Occipital lobe (tissue), 3 donors: ENCODE measurements at places on chromosomes 13 and 19.

GRCh38 chr13:35791184-35791851 lies 314.8 kb upstream of the MAB21L1 start:
- no peak for DNase-seq

- DNase-seq, result no peak
These were observed 488.0 kb upstream of the ATXN8OS start for GRCh38 chr13:69619651-69620050.

GRCh38 chr19:42569193-42569592 lies 25.5 kb downstream of the CEACAM8 start:
- DNase-seq, result no peak

GRCh38 chr19:32971012-32971595 lies 654 bp downstream of the CEP89 start:
- DNase-seq, result no peak

DNA sequence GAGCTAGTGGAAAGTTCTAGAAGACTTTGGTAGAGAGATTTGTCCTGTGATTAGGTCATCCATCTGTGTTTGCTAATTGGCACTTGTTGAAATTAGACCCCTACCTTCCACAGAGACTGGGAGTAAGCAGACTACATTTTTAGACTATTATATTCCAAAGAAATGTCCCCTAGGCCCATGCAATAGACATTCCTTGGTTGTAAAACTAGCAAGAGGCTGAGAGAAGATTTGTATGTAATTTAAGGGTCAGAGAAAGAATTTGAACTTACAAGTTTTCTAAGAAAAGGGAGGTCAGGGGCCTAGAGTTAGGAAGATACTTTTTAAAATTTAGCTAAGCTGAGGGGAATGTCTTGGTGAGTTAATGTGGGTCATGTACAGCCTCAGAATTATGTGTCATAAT lies 470.7 kb upstream of the SLITRK1 start:
- no peak for DNase-seq

- DNase-seq, result peak; percentile 48
These were observed 24.6 kb upstream of the ZNF846 start for GRCh38 chr19:9793071-9793591.

DNA sequence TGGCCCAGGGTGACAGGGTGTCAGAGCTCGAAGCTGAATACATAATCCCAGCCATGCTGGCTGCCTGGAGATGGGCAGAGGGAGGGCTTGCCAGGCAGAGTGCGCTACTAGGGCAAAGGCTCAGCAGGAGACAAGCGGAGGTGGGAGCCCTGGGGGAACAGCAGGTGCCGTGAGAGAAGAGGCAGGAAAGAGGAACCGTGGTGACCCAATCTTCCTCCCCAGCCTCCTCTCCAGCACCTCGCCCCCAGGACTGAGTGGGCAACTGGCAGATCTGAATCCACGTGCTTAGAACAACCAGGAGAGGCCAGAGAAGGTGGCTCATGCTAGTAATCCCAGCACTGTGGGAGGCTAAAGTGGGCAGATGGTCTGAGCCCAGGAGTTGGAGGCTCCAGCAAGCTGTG lies 11.0 kb upstream of the CCL25 start:
- DNase-seq, result no peak

DNA sequence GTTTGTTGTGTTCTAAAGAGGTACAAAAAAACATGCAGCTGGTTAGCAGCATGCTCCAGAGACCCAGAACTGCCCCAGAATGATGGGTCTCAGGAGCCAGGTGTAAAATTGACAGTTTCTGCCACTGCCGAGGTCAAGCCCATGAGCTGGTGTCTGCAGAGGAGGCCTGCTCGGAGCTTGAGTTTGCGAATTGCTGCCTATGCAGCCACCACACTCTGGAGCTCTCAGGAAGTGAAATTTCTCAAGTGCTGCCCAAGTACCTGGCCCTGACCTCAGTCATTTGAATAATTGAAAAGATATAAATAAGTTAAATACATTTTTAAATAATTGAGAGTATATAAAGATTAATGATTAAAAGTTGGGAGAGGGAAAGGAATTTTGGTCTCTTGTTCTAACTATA lies 66.4 kb downstream of the ZAR1L start:
- no peak for DNase-seq

DNA sequence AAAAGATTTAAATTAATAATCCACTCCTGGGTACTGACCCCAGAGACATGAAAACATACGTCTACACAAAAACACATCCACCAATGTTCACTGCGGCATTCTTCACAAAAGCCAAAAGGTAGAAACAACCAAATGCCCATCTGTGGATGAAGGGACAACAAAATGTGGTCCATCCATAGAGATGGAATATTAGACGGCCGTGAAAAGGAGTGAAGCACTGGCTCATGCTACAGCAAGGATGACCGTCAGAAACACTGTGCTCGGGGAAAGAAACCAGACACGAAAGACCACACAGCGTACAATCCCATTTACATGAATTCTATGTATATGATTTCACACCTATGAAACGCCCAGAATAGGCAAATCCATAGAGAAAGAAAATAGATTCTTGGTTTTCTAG lies 6.1 kb downstream of the RDH13 start:
- no peak for DNase-seq

DNA sequence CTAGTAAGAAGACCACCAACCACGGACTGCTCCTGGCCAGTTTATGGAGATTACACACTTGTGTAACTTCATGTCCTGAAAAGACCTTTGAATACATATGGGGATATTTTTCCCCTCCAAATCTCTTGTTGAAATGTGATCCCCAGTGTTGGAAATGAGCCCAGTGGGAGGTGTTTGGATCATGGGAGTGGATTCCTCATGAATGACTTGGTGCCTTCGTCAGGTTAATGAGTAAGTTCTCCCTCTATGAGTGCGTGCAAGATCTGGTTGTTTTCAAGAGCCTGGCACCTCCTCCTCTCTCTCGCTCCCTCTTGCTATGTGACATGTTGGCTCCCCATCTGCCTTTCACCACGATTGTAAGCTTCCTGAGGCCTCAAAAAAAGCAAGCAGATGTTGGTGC lies 769.0 kb upstream of the SLITRK1 start:
- DNase-seq, result no peak

DNA sequence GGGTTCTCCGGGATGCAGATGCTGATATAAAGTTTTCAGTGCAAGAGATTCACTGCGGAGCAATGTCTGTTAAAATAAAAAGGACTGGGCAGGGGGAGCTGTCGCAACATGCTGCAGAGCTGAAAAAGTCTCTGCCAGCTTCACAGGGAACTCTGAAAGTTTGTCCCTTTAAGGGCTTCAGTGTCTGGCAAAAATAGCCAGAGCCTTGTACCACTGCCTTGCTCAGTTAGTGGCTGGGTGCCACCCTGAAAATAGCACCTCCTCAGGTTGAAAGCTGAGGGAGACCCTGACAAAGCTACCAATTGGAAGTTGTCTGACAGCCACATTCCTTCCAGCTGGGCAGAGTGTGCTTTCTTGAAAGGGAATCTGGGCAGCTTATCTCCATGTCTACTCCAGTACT lies 3.0 kb upstream of the NDFIP2 start:
- peak; percentile 22 for DNase-seq

- DNase-seq, result no peak
These were observed 4.9 kb downstream of the IRS2 start for GRCh38 chr13:109781384-109782065.

DNA sequence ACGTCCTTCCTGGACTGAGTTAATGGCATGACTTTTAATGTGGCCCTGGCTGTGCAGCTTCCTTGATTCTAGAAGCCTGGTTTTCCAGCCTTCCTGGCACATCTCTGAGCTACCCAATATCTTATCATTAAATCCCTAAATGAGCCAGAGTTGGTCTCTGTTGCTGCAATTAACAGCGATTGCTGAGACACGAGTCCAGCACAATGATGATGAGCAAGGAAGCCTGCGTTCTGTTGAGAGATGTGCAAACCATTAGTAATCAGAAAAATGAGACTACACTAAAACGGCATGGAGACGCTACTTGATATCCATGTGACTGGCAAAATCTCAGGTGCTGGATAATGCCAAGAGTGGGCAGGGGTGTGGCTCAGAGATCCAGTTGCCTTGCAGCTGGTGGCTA lies 26.2 kb downstream of the GPR42 start:
- DNase-seq, result no peak

DNA sequence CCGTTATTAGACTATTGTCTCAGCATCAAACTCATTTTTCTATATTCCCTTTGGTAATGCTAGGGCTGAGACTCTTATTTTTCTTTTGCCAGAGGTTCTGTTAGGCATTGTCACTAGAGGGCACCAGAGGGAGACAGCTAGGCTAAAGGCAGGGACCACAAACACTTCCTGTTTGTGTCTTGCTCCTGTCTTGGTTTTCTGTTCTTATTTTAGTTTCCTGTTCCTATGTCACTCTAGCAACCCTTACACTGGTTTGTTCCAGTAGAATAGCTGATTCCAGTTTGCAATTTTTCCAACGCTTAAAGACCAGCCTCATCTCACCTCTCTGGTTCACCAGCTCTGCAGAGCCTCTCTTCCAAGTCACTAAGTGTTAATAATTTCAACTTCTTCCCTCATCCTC lies 772.0 kb downstream of the DIAPH3 start:
- DNase-seq, result no peak

DNA sequence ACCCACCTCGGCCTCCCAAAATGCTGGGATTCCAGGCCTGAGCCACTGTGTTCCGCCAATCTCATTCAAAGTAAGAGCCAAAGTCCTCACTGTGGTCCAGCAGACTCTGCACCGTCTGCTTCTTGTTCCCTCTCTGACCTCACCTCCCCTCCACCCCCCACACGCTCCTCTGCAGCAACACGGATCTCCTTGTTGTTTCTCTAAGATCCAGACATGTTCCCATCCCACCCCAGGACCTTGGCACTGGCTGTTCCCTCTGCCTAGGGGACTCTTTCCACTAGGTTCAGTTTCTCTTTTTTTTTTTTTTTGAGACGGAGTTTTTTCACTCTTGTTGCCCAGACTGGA lies 38.4 kb downstream of the LTBP4 start:
- no peak for DNase-seq

DNA sequence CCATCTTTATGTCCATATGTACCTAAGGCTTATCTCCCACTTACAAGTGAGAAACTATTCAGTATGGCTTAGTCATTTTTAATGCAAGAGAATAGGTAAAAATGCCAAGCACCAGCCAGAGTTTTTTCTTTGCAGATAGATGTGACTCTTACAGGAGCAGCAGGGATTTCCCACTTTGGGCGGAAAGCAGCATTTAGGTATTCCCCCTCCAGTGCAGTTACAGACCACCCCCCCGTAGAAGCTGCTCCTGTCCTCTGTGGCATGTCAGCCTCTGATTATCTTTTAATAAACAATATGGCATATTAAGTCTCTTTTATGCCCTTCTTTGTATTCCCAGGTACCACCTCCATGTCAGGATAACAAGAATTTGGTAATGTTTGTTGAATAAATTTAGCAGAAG lies 24.7 kb upstream of the USPL1 start:
- no peak for DNase-seq

GRCh38 chr13:85603735-85604134 lies 195.5 kb downstream of the SLITRK6 start:
- DNase-seq, result no peak

GRCh38 chr19:35514282-35514809 lies 897 bp upstream of the DMKN start:
- no peak for DNase-seq

GRCh38 chr19:54790711-54791110 lies 12.7 kb upstream of the KIR2DL4 start:
- no peak for DNase-seq

- no peak for DNase-seq
These were observed 23.8 kb downstream of the ZSWIM9 start for GRCh38 chr19:48194041-48194843.

GRCh38 chr19:33797802-33798671 lies 1.4 kb downstream of the KCTD15 start:
- DNase-seq, result no peak

DNA sequence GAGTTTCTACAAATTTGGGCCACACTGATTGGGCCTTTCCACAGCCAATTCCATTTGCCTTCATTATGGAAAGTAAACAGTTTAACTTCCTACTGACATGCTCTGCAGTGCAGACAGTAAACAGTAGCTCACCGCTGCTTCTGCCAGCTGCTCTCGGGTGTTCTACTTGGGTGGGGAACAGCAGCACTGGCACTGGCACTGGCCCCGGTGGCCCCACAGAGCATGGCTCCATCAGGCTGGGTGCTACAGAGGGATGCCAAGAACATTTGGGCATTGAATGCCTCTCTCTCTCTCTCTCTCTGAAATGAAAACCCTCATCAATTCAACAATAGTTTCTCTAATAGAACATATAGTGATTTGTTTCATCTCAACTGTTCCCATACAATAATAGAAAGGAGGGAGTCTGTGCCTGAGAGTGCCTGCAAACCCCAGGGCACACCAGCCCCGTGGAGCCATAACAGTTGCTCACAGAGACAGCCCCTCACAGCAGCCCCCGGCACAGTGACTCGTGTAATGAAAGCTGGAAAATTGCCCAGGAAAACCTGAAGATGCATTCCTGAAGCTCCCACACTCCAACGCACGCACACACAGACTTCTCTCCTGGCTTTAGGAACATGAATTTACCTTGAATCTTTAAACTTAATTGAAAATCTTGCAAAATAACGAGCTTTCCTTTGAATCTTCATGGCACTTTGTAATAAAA lies 38.2 kb upstream of the GJB6 start:
- DNase-seq, result no peak

GRCh38 chr19:51781999-51782398 lies 13.0 kb upstream of the FPR3 start:
- DNase-seq, result no peak

GRCh38 chr13:74476365-74476764 lies 342.2 kb upstream of the KLF12 start:
- no peak for DNase-seq

DNA sequence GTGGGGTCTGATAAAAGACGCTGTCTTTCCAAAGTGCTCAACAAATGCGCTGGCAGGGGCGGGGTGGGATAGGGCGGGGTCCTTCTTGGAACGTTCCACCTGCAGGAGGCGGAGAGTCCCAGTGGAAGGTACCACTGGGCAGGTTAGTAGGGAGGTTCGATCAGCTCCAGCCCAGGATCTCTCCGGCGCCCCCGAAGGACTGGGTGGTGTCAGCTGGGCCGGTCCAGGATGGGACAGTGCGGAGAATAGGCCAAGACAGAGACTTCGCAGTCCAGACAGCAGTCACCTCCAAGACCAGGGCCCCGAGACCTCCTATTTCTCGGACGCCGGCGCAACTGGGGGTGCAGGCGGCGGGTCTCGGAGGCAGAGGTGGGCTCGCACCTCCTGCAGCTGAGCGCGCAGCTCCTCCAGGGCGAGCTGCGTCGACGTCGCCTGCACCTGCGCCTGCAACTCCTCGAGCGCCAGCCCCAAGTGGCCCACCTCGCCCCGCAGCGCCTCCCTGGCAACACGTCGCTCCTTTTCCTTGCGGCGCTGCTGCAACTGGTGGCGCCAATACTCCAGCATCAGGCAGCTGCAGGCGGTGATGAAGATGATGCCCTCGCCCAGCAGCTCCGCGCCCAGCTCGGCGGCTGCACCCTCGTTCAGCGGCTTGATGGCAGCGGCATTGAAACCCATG lies 21.6 kb downstream of the VASP start:
- DNase-seq, result peak; percentile 60
